ENCODE measurements at places on chromosomes 12 and 14.

DNA sequence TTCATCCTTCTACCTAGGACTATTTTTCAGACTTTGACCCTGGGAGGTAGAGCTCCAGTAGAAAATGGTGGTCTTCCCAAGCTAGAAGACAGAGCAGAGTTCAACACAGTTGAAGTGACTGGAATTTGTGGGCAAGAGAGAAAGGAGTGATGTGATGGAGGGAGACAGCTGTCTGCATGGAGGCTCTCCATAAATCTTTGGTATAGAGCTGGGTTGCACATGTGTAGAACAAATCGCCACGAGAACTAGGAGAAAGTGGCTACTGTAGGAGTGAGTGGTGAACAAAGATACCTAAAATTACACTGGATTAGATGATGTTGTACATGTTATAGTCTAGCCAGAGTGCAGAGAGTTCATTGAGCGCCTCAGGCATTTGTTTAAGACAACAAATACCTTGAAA, 14.5 kb downstream of the GPR135 start:
- DNase-seq: no peak

GRCh38 chr12:12482150-12482761, 80.4 kb downstream of the DUSP16 start:
- no peak for DNase-seq

DNA sequence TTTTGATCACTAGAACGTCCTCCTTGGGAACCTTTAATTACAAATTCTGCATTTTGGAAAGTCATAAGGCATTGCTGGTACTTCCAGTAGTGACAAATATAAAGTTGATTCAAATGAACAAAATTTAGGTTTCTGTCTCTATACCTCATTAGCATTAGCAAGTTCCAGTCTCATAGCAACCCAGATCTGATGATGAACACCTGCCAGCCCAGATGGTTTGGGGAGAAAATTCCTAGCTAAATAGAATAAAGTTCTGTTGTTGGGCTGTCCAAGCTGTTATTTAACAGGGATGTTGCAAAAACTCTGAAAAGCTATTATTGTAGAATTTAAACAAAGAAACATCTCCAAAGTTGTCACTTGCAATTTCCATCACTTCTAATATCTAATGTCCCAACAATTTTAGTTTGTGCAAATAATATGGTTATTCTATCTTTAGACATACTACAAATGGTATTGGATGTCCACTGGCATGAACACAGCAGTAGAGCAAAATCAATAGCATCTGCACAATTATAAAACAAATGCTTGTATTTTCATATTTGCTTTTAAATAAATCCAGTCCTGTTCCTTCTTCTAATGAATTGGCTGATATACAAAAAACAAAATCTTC, 299.4 kb downstream of the SLC16A7 start:
- DNase-seq: peak; percentile 8

GRCh38 chr12:79689477-79690141, 1.2 kb downstream of the PAWR start:
- no peak for DNase-seq

DNA sequence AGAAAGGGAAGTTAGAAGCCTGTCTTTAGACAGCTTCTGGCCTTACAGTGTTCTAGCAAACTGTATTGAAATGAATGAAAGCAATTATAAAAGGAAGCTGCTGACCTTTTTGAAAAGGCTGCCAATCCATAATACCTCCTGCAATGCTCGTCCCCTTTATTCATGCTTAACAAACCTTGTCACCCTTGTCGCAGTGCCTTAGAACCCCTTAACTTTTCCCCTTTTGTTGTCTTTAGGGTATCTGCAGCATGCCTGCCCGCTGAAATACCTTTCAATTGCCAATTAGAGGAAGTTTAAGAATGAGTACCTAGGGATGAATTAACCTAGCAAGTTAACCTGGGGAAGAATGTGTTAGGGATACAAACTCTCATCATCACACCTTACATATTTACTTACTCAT, 731.2 kb downstream of the RERGL start:
- DNase-seq: no peak

- no peak for DNase-seq
Measured at GRCh38 chr14:81323093-81323492, 77.0 kb downstream of the STON2 start.

DNA sequence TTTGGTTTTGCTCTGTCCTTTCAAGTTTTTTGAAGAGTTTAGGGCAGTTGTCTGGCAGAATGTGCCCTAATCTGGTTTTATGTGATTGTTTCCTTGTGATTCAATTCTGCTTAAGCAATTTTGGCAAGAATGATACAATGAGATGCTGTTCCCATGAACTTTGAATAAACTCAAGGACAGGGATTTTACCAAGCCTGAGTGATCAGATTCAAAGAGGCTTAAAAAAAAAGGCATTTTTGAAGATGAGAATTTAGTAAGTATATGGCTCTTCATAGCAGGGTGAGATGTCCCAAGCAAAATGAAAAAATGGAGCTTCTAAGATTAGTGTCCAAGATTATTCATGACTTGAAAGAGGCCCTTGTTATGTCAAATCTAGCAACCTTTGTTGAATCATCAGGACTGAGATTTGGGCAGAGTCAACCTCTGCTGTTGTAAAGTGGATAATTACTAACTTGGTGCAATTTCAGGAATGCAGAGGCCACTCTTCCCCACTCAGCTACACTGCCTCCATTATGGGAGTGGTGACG, 180.6 kb upstream of the NUDT4 start:
- no peak for DNase-seq

DNA sequence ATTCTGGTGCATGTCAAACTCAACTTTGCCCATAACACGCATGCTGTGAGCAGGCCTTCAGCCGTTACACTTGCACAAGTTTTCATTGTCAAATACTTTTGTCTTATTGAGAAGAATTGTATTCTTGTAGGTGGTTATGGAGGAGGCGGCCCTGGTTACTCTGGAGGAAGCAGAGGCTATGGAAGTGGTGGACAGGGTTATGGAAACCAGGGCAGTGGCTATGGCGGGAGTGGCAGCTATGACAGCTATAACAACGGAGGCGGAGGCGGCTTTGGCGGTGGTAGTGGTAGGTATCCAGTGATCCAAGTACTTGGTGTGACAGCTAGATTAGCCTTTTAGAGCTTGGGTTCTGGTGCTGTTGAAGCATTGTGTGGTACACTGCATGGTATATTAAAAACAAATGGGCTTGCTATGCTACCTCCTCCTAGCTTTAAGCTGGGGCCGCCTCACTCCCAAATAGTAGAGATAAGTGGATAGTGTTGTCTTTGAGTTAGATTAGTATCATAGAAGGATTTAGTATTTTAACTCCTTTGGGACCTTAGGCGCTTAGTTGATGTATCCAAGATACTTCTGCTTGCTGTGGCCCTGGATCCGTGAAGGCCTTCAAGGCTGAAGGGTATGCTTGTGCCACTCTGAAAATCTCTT, 2.5 kb downstream of the HNRNPA1 start:
- DNase-seq: no peak

DNA sequence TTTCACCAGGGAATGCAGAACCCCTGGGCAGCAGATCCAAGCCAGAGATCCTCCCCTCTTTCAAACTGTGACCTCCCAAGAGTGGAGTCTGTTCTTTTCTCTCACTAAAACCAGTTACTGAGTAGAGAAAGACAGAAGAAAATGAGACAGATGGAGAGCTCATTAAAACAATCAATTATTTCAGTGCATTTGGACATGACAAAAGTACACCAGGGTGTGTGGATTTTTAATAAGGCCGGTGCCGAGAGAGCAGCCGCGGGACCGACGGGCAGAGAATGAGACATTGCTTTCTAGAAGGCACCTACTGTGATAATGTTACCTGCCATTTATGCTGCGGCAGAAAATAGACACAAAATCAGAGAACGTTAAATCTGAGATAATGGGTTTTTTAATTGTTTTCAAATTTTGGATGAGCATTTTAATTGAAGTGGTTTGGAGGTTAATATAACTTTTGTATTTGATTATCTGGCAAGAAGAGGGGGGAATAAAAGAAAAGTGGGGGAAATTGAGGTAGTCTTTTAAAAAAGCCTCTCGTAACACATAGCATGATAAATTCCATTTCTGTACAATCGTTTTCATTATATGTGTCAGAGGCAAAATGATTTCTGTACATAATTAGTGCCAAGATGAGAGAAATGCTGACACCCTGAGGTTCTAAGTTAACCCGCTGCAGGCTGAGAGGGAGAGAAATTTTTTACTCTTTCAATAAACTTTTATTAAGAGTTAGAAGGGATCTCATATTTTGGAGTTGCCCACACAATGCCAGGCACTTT, 70.8 kb downstream of the HSPB8 start:
- DNase-seq: no peak

DNA sequence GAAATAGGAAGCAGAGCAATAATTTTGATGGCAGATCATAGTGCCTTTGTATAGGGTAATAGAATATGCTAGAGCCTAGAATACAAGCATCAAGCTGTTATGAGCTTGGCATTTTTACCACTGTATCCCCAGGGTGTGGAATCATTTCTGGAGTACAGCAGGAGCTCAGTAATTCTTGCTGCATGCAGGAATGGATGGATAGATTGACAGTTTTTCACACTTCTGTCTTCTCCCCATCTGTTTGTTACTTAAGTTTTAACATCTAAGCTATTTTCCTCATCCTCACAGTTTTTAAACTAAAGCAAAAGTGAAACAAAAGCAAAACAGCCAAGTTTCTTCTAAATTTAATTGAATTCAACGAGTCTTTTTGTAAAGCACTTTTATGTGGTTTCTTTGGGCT, 32.6 kb downstream of the ALG10 start:
- no peak for DNase-seq

GRCh38 chr12:112218150-112218549, 92.8 kb downstream of the TRAFD1 start:
- DNase-seq: no peak

DNA sequence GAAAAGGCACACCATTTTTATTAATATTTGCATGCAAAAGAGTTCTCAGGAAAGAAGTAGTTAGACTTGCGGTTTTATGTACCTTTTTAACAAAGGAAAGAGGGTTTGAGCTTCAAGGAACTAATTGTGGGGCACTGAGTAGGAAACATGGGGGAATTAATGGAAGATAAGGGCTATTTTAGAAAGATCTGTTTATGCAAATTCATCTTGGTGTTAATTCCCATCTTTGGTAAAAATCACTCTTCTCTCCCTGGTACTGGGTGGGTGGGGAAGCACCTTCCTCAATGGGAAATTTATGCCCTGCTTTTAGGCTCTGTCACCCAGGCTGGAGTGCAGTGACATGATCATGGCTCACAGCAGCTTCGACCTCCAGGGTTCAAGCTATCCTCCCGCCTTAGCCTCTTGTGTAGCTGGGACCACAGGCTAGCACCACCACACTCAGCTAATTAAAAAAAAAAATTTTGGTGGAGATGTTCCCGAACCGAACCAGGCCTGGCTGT, 30.1 kb upstream of the RESF1 start:
- DNase-seq: no peak

- DNase-seq: peak; percentile 64
Measured at GRCh38 chr12:124727264-124727800, 136.3 kb downstream of the SCARB1 start.

Data from anterior cingulate cortex (tissue), 58 donors.